Effector CD4-positive, alpha-beta T cell (primary cell): ENCODE measurements at places on chromosomes 4 and X.

- no peak for DNase-seq
Observed at GRCh38 chr4:124431653-124432192, 280.8 kb downstream of the ANKRD50 start.

- DNase-seq, result no peak
Observed at GRCh38 chr4:127448986-127449385, 183.8 kb upstream of the INTU start.

DNA sequence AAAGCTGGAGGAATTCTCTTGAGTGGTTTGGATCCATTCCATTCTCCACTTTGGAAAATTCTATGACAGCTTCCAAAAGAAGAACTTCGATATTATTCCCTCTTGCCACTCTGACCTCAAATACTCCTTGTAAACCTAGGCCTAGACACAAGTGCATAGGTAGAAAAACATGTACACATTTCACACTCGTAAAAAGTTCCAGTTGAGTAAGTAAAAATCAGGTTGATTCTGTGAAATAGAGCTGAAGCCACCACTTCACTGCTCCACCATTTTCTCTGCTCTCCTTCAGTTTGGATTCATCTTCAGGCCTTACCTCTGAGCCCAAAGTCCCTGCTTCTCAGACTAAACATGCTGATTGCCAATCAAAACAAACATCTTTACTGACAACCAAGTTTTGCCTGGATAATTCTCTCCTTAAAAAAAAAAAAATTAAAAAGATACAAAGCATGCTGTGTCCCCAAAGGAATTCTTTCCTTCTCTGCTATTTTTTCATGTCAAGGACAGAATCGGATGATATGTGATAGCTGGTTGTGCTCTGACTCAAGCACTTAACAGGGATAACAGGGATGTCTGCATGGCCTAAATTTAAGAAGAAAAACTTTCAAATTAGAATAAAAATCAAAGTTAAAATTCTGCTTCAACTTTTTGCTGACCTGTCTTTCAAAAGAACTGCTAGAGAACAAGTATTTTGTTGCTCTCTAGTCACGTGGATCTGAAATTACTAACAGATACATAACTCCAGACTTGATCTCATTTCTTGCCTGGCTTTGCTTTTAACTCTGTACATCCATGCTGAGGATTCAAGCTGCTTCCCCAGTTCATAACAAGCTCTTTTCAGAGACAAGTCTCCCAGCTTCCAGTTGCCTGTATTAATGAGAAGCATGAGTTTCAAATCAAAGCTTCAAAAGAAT is 420.9 kb upstream of the INTU start:
- DNase-seq, result no peak

GRCh38 chrX:1386338-1387127 is 5.4 kb downstream of the SLC25A6 start:
- no peak for DNase-seq

DNA sequence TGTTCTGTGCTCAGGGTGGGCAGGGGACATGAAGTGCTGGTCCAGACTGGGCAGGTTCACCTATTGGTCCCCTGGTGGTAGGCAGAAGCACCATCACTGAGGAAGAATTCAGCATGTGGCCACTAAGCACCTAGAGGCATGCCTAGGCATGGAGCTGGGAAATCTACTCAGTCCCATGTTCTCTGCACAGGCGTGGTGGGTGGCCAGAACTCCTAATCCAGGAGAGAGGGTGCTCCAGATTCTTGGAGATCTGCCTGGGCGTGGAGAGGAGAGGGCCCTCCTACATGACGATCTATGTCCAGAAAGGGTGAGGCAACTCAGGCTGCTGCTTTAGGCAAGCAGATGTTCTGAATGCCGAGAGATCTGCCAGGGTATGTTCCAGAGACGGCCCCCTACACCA is 44.6 kb upstream of the MAGEC2 start:
- DNase-seq, result no peak

- no peak for DNase-seq
Observed at GRCh38 chr4:95220205-95221175, 328.3 kb downstream of the UNC5C start.

- no peak for DNase-seq
Observed at GRCh38 chr4:1244978-1245471, 3.9 kb downstream of the CTBP1 start.

GRCh38 chr4:95265814-95266740 is 282.7 kb downstream of the UNC5C start:
- no peak for DNase-seq

- no peak for DNase-seq
Observed at GRCh38 chr4:163702736-163703135, 208.2 kb downstream of the TMA16 start.

DNA sequence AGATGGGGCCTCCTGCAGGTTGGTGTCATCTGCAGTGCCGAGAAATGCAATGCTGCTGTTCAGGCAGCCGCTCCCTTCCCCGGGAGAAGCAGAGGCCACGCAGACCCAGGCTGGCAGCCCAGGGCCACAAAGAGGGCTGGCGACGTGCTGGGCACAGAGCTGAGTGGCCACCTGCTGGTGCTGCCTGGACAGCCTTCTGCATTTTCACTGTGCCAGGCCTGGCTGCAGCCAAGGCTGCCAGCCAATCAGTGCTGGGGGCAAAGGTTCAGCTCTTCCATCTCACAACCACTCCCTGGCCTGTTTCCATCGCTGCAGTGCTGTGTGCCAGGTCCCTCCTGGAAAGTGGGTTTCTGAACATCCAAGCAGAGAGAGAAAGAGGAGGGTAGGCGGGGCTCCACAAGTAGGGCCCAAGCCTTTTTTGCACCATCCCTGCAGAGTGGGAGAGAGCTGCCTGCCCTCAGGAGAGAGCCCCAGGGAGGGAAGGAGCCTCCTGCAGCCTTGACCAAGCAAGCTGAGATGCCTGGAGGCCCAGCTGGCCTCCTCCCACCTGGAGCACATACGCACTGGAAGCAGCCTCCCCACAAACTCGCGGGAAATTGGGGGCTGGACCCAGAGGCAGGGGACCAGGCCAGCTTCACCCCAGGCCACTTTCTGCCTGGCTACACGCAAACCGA is 20.1 kb downstream of the ADRA2C start:
- no peak for DNase-seq

GRCh38 chrX:31819455-31819854 is 747.6 kb upstream of the FTHL17 start:
- no peak for DNase-seq

- DNase-seq, result no peak
Observed at GRCh38 chr4:123559955-123560871, 163.6 kb downstream of the SPRY1 start.

DNA sequence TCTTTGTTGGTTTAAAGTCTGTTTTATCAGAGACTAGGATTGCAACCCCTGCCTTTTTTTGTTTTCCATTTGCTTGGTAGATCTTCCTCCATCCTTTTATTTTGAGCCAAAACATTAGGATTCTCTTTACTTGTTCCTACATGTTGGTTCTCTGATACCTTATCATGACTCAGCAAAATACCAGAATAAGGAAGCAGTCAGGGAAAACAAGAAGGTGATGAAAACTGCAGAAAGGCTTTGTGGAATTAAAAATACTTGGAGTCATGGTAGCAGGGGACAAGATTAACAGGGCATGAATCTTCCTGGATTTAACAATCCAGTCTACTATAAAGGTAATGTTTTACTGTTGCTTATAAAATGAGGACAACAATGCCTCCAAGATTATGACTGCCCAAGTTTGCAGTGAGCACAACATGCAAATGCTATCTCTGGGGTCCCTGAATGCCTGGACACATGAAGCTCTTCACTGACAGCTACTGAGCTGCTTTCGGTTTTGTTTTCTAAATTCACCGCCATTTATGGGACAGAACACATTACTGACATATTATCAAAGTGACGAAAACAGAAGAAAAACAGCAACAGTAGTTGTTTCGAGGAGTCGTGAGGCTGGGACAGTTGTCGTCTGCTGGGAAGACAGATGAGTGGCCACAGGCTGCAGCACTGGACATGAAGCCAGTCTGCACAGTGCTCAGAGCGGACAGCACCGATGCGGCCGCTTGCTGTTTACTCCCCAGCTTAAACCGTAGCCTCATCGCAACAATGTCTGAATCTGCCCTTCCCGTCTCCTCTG is 174.5 kb upstream of the DKK2 start:
- no peak for DNase-seq
